ENCODE measurements at places on chromosomes 6 and 20.

- no peak for DNase-seq
These were observed 18.2 kb downstream of the BCL2L1 start for GRCh38 chr20:31704225-31705119.

- no peak for DNase-seq
These were observed 206.0 kb downstream of the SIM1 start for GRCh38 chr6:100258752-100259151.

GRCh38 chr6:137320271-137320670 is 101.1 kb upstream of the IFNGR1 start:
- DNase-seq: no peak

DNA sequence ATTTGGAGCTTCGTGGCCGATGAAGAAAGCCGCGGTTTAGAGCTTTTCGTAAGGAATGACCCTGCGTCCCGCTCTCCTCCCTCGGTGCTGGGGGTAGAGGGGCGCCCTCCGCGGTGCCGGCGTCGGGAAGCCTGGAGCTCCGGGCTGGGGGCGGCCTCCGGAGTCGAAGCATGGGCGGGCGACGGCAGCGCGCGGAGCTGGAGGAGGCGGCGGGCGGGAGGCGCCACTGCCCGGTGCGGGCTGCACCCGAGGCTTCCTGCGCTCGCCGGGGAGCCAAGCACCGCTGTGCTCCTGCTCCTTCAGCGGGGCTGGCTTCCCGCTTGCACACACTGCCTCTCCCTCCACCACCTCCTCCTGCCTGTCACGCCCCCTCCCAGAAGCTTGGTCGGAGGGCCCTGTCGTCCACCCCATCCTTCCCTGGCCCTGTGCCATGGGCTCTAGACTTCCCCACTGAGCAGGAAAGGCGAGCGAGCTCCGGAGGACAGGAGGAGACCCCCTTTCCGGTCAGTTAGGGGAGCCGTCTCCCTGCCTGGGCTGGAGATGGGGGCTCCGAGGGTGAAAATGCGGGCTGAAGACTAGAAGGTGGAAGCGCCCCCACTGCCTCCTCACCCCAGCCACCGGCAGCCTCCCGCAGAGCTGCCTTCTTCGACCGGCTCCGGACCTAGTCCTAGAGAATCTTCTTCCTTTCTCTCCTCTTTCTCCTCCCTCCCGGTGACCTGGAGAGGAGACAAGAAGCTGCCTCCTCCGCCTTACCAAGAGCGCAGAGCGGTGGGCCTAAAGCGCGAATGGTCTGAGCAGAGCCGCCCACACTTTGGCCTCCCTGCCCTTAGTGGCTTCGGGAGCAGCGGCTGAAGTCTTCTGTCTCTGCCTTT is 1.8 kb downstream of the CDH4 start:
- no peak for DNase-seq

- DNase-seq: no peak
These were observed 70.7 kb downstream of the SOBP start for GRCh38 chr6:107560657-107561056.

GRCh38 chr20:57790176-57790575 is 80.4 kb upstream of the PMEPA1 start:
- DNase-seq: no peak

- DNase-seq: no peak
These were observed 20.0 kb downstream of the PREX1 start for GRCh38 chr20:48807586-48808381.

All from bone marrow (tissue), 2 donors.